Activated CD4-positive, alpha-beta T cell treated with anti-CD3 and anti-CD28 coated beads, Interleukin-2, amount 10 ng/mL, durations not matched to agents 7 days and 5 days (primary cell): ENCODE measurements at places on chromosomes 3 and 15. TPM values are rescaled to one million over a fixed set of nuclear protein-coding genes. Genes with fewer than 3 reads are reported as not detected.

The LRRC34 gene
- total RNA-seq, result 3.4 TPM

The VIPR1 gene
- total RNA-seq, result 21.3 TPM

The GOLGA6A gene
- total RNA-seq, result not detected

The TUSC7 gene
- total RNA-seq, result not detected

The AMT gene
- total RNA-seq, result 6.3 TPM

The SPATA12 gene
- not detected for total RNA-seq

The CCDC54 gene
- not detected for total RNA-seq

The LRRC15 gene
- total RNA-seq, result not detected

The WWTR1 gene
- total RNA-seq, result 0.27 TPM

The SERINC4 gene
- 0.50 TPM for total RNA-seq

The FRMD5 gene
- total RNA-seq, result 0.15 TPM
